CD8-positive, alpha-beta memory T cell (primary cell): ENCODE measurements at places on chromosomes 12 and 14. TPM values are rescaled to one million over a fixed set of nuclear protein-coding genes. Genes with fewer than 3 reads are reported as not detected.

Gene RNF212B
- total RNA-seq = not detected

Gene C14orf39
- total RNA-seq = not detected

Gene ASIC1
- total RNA-seq = 6.4 TPM

Gene C14orf132
- total RNA-seq = 0.58 TPM

Gene PLA2G1B
- total RNA-seq = not detected

Gene OTOGL
- total RNA-seq = not detected

Gene BCL7A
- total RNA-seq = 3.0 TPM

Gene FICD
- total RNA-seq = 5.9 TPM

Gene GPR84
- total RNA-seq = 0.16 TPM

Gene PHLDA1
- total RNA-seq = 43.4 TPM

Gene CMA1
- not detected for total RNA-seq

Gene FOXG1
- total RNA-seq = not detected

Gene B4GALNT3
- total RNA-seq = 3.1 TPM

Gene NYNRIN
- total RNA-seq = 0.04 TPM
